Adipocyte (in vitro differentiated cells): ENCODE measurements at places on chromosomes 16 and 17.

DNA sequence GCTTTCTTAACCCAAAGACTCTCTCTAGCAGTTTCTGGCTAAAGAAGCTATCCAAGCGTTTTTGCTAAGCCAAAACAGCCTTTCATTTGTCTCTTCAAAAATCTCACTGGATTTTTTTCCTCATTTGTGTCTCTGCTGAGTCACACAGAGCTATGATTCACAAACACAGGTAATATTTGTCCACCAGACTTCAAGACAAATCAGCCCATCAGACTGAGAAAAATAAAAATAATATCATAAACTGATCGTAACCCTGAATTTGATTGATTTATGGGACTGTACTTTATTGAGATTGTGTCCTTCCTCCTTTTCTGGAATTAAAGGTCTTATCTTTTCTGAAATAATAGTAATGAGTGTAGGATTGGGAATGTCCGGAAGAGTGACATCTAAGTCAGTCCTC, 25.8 kb downstream of the TRIM16 start:
- DNase-seq, result no peak

DNA sequence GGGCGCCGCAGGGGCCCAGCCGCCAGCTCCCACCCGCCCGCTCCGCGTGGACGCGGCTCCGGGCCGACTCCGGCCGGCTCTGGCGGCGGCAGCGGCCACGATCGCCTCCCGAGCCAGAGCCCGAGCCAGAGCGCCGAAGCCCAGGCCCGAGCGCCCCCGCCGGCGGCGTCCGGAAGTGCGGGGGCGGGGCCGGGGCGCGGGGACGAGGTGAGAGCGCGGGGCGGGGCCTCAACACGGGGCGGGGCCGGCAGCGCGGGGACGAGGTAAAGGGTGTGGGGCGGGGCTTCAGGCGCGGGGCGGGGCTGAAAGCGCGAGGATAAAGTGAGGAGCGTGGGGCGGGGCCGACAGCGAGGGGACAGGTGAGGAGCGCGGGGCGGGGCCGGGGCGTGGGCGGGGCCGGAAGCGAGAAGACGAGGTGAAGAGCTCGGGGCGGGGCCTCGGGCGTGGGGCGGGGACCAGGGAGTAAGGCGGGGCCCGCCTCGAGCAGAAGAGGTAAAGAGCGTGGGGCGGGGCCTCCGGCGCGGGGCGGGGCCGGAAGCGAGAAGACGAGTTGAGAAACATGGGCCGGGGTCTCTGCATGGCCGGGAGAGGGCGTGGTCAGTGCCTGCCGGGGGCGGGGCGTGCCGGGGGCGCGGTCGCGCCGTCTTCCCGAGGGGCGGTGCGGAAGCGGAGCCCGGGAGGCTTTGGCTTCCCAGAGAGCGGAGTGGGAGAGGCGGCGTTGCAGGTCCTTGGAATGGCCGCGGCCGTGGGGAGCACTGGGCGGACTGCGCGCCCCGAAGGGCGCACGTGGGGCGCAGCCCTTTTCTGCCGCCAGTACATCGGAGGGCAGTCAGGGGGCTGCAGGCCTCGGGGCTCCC, at the start of gene AXIN1:
Gene AXIN1 (minus strand): TSS at position 177 of the 857 bp plus-strand sequence. CDS start 5,698 bp downstream, outside the sequence.
- peak; percentile 96 for DNase-seq

GRCh38 chr16:56675685-56676210, 6.1 kb downstream of the MT1H start:
- DNase-seq, result no peak

- no peak for DNase-seq
Observed at GRCh38 chr17:83088909-83089308, 9.5 kb downstream of the METRNL start.

GRCh38 chr17:31533546-31534155, 142.2 kb downstream of the RAB11FIP4 start:
- peak; percentile 80 for DNase-seq

- DNase-seq, result peak; percentile 81
Observed at GRCh38 chr16:75653922-75654321, 6.3 kb downstream of the TERF2IP start.

GRCh38 chr17:11308531-11308930, 67.5 kb downstream of the SHISA6 start:
- no peak for DNase-seq

GRCh38 chr16:85124636-85125346, 12.5 kb upstream of the CIBAR2 start:
- no peak for DNase-seq

- DNase-seq, result peak; percentile 29
Observed at GRCh38 chr17:65074778-65075250, 18.3 kb upstream of the GNA13 start.

DNA sequence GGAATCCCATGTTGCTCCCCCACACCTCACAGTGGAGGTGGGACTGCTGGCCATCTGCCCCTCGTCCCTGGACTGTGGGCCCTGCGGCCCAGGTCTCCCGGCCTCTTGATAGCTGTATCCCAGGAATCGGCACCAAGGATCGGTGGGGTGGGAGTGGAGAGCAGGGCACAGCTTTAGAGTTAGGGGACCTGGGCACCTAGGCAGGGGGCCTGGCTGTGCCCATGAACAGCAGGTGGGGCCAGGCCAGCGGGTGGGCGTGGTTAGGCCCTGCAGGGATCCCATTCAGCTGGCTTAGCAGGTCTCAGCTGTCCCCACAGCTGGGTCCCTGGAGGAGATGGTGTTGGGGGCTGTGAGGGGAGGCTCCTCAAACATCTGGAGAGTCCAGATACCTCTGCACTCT, 49.2 kb downstream of the SREBF1 start:
- DNase-seq, result no peak

DNA sequence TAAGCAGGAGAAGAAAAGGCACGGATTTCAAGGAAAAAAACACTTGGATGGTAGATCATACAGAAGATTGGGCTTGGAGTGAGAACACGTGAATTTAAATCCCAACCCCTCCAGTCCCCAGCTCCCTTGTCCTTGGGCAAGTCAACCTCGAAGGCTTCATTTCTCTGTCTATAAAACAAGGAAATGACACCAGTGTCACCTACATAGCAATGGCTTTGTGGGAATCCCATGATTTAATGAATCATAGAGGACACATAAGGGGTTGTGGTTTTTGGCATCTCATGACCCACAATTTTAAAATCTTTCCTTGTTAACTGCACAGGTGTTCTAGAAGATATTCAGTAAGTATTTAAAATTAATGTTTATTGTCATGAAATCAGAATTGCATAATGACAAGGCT, 8.2 kb upstream of the CCL2 start:
- DNase-seq, result no peak

DNA sequence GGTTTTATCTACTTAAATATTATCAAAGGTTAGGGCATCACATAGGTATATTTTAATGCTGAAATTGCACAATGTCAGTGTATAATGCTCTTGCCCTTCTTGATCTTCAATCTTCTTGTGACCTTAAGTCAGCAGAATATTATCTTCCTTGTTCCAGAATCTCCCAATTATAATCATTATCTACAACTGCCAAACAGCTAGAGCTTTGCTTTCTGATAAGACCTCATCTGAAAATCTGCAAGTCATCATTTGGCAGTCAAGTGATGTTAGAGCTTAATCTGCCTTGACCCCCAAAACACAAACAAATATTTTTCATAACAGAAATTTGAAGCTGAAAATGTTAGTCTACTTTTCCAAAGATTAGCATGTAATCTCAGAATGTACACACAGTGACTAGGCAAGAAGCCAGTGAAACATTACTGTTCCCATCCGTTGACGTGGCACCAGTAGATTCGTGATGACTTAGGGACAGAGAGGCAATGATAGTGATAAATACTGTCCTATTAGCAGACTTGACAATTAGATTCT, 19.8 kb downstream of the REXO5 start:
- DNase-seq, result no peak

DNA sequence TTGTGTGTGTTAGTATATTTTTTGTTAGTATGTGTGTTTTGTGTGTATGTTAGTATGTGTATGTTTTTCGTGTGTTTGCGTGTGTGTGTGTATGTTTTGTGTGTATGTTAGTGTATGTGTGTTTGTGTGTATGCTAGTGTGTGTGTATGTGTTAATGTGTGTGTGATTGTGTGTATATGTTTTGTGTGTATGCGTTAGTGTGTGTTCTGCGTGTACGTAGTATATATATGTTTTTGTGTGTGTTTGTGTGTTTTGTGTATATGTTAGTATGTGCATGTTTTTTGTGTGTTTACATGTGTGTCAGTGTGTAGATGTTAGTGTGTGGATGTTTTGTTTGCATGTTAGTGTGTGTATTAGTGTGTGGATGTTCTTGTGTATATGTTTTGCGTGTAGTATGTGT, 29.6 kb downstream of the RBFOX1 start:
- no peak for DNase-seq

- DNase-seq, result no peak
Observed at GRCh38 chr16:53142823-53143568, 88.2 kb downstream of the CHD9 start.

DNA sequence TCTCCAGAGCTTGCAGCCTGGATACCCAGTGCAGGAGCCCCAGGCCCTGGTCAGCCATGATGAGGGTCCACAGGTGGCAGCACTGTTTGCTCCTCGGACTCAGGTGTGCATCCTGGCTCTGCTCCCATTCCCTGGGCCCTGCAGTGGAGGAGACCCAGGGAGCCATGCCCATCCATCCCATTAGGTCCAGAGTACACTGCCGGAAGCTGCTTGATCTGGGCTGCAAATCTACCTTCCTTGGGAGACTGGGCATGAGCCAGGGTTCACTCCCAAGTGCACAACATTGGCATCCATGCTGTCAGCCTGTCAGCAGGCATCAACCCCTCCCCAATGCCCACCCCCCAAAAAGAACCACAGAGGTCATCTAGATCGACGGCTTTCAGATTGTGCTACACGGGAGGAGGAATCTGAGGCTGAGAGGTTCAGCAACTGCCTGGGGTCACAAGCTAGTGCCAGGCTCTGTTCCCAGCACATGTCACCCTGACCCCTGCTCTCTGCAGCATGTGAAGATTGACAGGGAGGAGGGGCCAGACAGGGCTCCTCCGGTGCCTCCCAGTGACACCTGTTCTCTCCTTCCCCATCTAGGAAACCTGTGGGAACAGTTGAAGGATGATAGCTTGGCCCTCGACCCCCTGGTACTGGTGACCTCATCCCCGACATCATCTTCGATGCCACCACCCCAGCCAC, 15.7 kb downstream of the UNC119 start:
- no peak for DNase-seq

- no peak for DNase-seq
Observed at GRCh38 chr17:77746896-77747554, 211.5 kb upstream of the TNRC6C start.

- no peak for DNase-seq
Observed at GRCh38 chr17:78889531-78889930, 13.5 kb downstream of the CEP295NL start.

GRCh38 chr16:67207249-67208091, 8.5 kb downstream of the ELMO3 start:
- DNase-seq, result peak; percentile 43

GRCh38 chr16:79985606-79986005, 385.1 kb upstream of the MAF start:
- no peak for DNase-seq

- DNase-seq, result peak; percentile 16
Observed at GRCh38 chr17:30961209-30962188, 9.3 kb upstream of the RNF135 start.

DNA sequence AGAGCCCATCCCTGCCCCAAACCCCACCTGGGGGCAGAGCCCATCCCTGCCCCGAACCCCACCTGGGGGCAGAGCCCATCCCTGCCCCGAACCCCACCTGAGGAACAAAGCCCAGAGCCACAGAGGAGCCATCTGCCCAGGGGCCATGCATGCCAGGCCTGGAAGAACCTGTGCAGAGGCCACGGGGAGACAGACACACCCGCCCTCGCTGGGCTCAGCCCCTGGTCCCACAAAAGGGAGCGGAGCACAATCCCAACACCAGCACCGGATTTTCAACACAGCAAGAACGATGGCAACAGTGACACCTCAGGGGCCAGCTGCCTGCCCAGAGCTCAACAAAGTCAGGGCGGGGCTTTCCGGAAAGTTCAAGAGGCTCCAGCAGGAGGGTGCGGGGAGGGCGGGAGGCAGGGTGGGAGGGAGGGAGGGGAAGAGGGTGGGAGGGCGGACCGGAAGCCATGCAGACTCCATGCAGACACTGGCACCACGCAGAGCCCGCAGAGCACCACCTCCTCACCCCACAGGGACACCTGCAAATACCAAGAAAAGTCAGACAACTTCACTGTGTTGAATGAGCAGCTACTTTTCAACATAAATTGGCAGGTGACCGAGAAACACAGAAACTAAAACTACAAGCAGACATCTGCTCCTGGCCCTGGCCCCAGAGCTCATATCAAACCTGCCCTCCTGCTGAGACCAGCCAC, 27.9 kb upstream of the C16orf95 start:
- no peak for DNase-seq

DNA sequence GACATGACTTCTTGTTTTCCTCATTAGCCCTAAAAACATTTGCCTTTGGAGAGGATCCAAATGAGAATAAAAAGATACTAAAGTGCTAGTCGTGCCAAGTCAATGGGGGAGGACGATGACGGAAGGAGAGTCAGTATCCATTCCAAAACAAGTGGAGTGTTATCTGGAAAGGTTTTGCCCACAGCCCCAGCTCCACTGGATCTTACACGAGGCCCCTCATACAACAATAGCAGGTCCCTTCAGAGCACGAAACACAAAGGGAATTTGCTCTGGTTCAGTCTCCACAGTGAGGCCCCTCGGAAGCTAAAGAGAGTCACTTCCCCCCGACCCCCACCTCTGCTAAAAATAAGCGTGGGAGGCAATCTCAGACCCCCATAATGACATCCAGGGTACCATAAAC, 496.9 kb upstream of the ZFHX3 start:
- no peak for DNase-seq

GRCh38 chr16:61435346-61435745, 600.9 kb downstream of the CDH8 start:
- DNase-seq, result no peak

- no peak for DNase-seq
Observed at GRCh38 chr16:25143928-25144327, 32.4 kb downstream of the LCMT1 start.

- DNase-seq, result no peak
Observed at GRCh38 chr16:78227855-78228254, 128.4 kb downstream of the WWOX start.

GRCh38 chr16:57916735-57917438, 54.0 kb downstream of the CNGB1 start:
- DNase-seq, result no peak

DNA sequence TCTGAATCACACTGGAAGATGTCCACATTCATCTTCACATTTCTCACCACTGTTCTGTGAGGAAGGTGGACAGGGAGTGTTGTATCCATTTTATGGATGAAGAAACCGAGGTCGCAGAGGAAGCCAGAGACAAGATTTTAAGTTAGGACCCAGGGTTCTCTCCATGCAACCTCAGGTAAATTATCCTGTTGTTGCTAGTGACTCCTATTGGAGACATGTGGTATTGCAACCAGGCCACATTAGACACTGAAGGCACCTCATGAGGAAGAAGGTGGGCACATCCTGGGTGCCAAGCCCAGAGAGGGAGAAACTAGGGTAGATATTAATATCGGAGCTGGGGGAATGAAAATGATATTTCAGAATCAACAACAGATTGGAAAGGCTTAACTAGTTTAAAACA, 8.5 kb upstream of the WNT9B start:
- DNase-seq, result no peak

DNA sequence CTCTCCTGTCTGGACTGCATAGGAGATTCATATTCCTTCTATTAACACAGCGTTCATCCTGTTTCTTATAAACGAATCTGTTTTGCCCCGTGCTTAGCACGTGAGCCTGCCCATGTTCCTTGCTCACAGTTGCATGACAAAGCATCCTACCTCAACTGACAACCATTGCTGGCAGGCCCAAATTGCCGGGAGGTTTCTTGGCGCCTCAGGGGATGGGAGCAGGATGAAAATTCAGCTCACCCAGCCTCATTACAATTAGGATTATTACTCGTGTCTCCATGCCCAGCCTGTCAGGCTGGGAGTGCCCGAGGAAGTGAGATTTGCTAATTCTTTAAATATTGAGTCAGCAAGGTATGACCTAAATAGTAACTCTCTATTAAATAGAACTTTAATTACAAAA, 36.7 kb upstream of the HELZ start:
- DNase-seq, result no peak
